ENCODE measurements at places on chromosomes 16 and 17. TPM values are rescaled to one million over a fixed set of nuclear protein-coding genes. Genes with fewer than 3 reads are reported as not detected.
A peak's percentile ranks its signal among the peaks of the same experiment; 100 is the strongest.

GRCh38 chr16:641326-642188 lies at the start of gene MCRIP2:
Gene MCRIP2, plus strand, starts transcription at chr16:641828. Its CDS starts 164 bp downstream, at chr16:641992.
- H3K36me3 ChIP-seq, result peaks cover 13% of the 10 kb centered on the region
- H3K27me3 ChIP-seq, result peaks cover 3% of the 10 kb centered on the region
- peak within 1 kb of the TSS; percentile 83 for H3K4me3 ChIP-seq
- peak; percentile 88 for DNase-seq
- peaks cover 18% of the 10 kb centered on the region for H3K4me1 ChIP-seq
- H3K27ac ChIP-seq, result peak within 1 kb of the TSS; percentile 66

DNA sequence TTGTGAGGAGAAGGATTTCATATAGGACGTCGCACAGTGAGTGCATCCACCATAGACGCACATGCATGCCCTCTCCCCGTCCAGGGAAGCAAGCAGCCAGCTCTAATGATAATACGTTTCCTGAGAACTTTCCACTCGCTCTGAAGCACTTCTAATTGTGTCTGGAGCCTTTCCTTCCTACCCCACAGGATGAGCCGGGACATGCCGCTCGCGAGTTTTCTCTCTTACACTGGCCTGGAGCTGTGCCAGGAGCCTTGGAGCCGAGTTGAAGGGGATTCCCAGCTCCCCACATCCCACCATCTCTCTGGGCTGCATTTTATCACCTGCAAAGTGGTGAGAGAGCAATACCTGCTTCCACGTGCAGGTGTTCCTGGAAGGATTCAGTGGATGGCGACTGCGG lies 368.1 kb downstream of the C16orf95 start:
- no peaks in the 10 kb centered on the region for H3K4me1 ChIP-seq
- H3K36me3 ChIP-seq, result no peaks in the 10 kb centered on the region
- H3K4me3 ChIP-seq, result no peak overlapping the region
- no peak overlapping the region for H3K27ac ChIP-seq
- DNase-seq, result no peak

GRCh38 chr16:83956336-83957289 lies 3.6 kb downstream of the OSGIN1 start:
- peaks cover 9% of the 10 kb centered on the region for H3K4me1 ChIP-seq
- DNase-seq, result peak; percentile 76
- no peaks in the 10 kb centered on the region for H3K36me3 ChIP-seq
- peaks cover 28% of the 10 kb centered on the region for H3K27me3 ChIP-seq
- no peak overlapping the region for H3K27ac ChIP-seq

DNA sequence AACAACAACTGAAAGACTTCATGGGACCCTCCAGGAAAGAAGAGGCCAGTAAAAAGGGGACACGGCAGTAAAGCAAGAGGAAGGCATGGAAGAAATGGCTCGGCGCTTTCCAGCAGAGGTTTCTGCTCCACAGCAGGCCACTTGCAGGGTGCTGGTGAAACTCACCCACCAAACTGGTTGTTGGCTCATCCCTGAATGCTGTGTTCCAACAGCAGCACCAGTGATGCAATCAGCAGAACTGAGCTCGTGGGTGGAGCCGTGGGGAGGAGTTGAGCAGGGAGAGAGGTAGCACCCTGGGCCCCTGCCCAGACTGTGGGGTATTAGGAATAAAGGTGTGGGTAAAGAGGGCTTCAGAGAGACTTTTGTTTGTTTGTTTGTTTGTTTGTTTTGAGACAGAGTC lies 62.8 kb upstream of the ADCY9 start:
- H3K27ac ChIP-seq, result no peak overlapping the region
- no peaks in the 10 kb centered on the region for H3K36me3 ChIP-seq
- peaks cover 5% of the 10 kb centered on the region for H3K4me1 ChIP-seq
- H3K27me3 ChIP-seq, result no peaks in the 10 kb centered on the region

DNA sequence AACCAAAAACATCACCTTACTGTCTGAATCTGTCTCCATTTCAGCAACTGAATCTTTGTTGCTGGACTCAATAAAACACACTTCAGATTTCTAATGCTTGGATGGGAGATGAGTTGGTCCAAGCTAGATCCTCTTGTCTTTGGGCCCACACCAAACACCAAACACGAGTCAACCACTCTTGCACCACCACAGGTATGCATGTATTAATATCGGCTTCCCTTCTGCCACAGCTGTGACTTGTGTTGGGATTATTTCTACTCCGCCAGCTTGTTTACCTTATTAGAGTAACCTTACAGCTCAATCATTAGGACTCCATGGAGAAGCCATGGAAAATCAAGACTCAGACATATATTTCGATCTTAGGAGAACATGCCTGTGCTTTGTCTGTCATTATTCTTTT lies 49.9 kb downstream of the XYLT1 start:
- no peak overlapping the region for H3K27ac ChIP-seq
- peaks cover 29% of the 10 kb centered on the region for H3K4me1 ChIP-seq
- no peaks in the 10 kb centered on the region for H3K27me3 ChIP-seq
- no peak for DNase-seq
- no peak overlapping the region for H3K4me3 ChIP-seq

DNA sequence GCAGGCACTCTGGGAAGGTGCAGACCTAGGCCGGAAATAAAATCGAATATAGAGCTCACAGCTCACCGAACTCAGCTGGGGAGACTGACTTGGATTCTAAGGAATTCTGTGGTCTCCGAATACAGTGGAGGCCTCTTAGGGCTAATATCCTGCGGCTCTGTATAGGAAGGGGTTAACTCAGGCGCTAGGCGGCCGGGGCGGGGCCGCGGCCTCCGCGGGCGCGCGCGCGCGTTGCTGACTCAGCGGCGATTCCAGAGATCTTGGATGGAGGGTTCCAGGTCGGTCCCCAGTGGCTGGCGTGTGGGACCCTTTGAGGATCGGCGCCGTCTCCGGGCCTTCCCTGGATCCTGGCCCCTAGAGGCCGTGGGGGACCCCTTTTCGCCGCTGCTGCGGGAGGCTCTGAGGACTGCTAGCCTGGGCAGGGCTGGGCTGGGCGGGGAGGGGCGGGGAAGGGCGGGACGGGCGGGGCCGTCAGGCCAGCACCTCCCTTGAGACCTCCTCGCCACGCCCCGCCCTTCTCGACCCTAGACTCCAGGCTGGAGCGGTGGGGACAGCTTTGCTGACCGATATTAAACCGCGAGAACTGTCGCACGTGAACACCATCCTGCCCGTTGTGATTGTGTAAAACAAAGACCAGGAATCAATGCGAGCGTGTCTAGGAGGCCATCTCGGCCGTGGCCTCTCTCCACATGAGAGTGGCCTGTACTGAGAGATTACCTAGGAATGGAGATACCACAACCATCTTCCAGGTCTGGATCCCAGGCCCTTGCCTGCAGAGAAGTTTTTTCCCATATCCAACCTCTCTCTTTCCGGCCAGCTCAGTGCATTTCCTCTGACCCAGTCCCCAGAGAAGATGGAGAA lies 1.4 kb upstream of the PLEKHH3 start:
- DNase-seq, result peak; percentile 81
- no peaks in the 10 kb centered on the region for H3K36me3 ChIP-seq
- peaks cover 49% of the 10 kb centered on the region for H3K4me1 ChIP-seq
- peak overlapping the region; percentile 71 for H3K27ac ChIP-seq
- H3K27me3 ChIP-seq, result peaks cover 63% of the 10 kb centered on the region
- H3K4me3 ChIP-seq, result peak overlapping the region; percentile 80

- no peaks in the 10 kb centered on the region for H3K27me3 ChIP-seq
- no peak for DNase-seq
Observed at GRCh38 chr17:2347805-2348685, 10.7 kb downstream of the SGSM2 start.

DNA sequence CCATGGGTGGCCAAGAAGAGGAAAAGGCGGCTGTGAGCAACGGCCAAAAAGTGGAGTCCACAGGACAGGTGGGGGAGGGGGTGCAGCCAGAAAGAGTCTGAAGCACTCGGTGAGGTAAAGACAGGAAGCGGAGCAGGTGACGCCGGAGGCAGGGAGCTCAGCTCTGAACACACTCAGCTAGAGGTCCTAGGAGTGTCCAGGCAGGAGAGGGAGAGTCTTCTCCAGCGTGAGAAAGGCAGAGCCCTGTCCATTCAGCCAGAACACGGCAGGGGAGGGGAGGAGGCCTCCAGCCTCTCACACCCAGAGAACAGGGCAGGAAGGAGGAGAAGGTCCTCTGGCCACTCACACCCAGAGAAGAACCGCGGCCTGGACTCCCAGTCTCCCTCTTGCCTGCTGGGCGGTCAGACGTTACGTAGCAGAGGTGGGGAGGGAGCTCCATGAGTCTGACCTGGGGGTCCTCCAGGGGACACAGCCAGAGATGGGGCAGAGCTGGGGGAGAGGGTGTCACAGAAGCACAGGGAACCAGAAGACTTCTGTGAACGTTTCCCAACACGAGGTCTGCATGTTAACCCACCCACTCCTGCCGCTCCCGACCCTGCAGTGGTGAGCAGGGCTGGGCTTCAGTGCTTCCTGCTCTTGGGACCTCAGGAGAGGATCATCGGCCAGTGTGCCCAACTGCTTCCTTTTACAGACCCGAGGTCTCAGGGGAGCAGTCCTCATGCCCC lies 89.2 kb downstream of the ABR start:
- H3K36me3 ChIP-seq, result peaks cover 3% of the 10 kb centered on the region
- no peak overlapping the region for H3K27ac ChIP-seq
- H3K4me3 ChIP-seq, result no peak overlapping the region
- DNase-seq, result no peak
- H3K27me3 ChIP-seq, result no peaks in the 10 kb centered on the region
- H3K4me1 ChIP-seq, result no peaks in the 10 kb centered on the region

DNA sequence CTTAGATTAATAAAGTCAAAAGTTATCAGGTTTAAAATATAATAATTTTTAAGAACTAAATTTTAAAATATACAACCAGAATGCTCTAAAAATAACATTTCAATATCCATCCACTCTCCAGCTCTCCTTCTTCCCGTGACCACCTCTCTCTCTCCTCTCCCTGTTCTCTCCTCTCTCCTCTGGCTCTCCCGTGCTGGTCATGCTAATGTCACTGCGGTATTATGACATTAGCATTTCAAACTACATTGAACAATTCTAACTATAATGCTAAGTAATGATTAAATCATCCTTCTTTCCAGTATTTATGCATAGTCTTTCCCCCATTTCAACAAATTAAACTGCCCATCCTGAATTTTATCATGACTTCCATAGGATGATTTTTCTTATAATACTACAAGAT lies 154.7 kb downstream of the CEP112 start:
- no peaks in the 10 kb centered on the region for H3K36me3 ChIP-seq
- H3K4me1 ChIP-seq, result no peaks in the 10 kb centered on the region
- DNase-seq, result no peak
- no peak overlapping the region for H3K4me3 ChIP-seq

DNA sequence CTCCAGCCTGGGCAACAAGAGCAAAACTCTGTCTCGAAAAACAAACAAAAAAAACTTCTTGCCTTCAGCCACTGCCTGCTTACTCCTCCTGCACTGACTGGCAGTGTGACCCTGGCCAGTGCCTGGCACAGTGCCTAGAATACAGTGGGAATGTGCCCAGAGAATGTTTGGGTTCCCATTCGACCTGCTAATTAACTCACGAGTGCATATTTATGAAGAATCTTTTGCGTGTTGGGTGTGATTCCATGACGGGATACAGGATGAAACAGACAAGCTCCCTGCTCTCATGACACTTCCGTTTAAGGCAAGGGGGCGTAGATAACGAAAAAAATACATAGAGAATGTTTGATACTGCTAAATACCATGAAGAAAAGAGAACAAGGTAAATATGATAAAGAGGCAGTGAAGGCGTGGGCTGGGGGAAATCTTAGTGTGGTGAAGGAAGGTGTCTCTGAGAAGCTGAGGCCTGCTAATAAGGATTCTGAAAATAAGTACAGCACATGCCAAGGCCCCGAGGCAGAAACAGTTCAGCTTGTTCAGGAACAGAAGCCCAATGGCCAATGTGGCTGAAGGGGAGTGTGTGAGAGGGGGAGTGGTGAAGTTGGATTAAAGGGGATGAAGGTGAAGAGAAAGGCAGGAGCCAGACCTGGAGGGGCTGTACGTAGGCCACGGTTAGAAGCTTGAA lies 4.3 kb downstream of the ABI3 start:
- no peaks in the 10 kb centered on the region for H3K27me3 ChIP-seq
- H3K4me1 ChIP-seq, result peaks cover 75% of the 10 kb centered on the region
- peak; percentile 44 for DNase-seq
- peak overlapping the region; percentile 94 for H3K4me3 ChIP-seq
- H3K27ac ChIP-seq, result peak overlapping the region; percentile 90

- peaks cover 27% of the 10 kb centered on the region for H3K27me3 ChIP-seq
- no peaks in the 10 kb centered on the region for H3K36me3 ChIP-seq
- no peak for DNase-seq
- H3K27ac ChIP-seq, result no peak overlapping the region
Observed at GRCh38 chr16:86477642-86478041, 32.7 kb upstream of the FOXF1 start.

DNA sequence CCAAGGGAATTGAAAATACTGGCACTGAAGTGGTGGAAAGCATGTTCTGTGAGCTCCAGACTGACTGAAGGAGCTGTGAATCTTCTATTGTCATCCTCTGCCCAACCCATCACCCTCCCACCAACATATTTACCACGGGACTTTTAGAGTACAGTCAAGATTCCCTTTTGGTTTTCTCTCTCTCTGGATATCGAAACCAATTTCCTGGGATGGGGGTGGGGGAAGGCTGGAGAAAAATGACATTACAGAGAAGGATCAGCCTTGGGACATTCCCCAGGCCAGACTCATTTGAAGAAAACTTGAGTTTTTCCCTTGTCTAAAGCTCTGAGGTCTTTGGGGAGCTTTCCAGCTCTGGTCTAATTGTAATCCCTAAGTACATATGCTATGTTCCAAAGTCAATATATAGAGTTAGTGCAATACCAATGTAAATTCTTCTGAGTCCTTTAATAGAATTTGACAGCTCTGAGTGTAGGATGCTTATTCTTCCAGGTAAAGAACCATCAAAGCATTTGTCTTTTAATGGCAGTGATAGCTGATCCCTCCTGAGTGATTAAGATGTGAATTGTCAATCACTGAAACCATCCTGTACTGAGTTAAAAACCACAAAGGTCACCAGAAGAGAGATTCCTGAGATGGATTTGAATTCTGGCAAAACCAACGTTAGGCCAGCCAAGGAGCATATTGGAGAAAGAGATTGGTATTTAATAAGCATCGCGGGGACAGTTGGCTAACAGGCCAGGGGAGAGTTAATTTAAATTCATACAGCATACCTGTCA lies 48.8 kb upstream of the CCL1 start:
- H3K4me1 ChIP-seq, result no peaks in the 10 kb centered on the region
- H3K27me3 ChIP-seq, result peaks cover 19% of the 10 kb centered on the region
- no peak for DNase-seq
- H3K4me3 ChIP-seq, result no peak overlapping the region
- H3K27ac ChIP-seq, result no peak overlapping the region

CES5A gene
- not detected for total RNA-seq

PRDM7 gene
- total RNA-seq, result not detected

NOD2 gene
- total RNA-seq, result 0.78 TPM

TP53TG3F gene
- total RNA-seq, result not detected

SARM1 gene
- 29.0 TPM for total RNA-seq

VAT1L gene
- not detected for total RNA-seq

GCGR gene
- total RNA-seq, result not detected

FBXO39 gene
- total RNA-seq, result not detected

All from activated naive CD8-positive, alpha-beta T cell treated with anti-CD3 and anti-CD28 coated beads for 36 hours (primary cell).